Spinal cord (tissue), 10 donors: ENCODE measurements at places on chromosomes 7 and 10. TPM values are rescaled to one million over a fixed set of nuclear protein-coding genes. Genes with fewer than 3 reads are reported as not detected.

Gene MBL2
- polyA plus RNA-seq, result not detected

Gene CFAP46
- 12.2 TPM for polyA plus RNA-seq

Gene MALRD1
- polyA plus RNA-seq, result 1.5 TPM

Gene LBX1
- polyA plus RNA-seq, result 26.0 TPM

Gene LDB3
- polyA plus RNA-seq, result 3.1 TPM

Gene IDE
- 16.0 TPM for polyA plus RNA-seq

Gene SCD
- polyA plus RNA-seq, result 662 TPM

Gene BMPER
- 31.9 TPM for polyA plus RNA-seq

Gene NPSR1
- not detected for polyA plus RNA-seq

Gene PPP1R17
- polyA plus RNA-seq, result 3.3 TPM

Gene IMMP2L
- 16.8 TPM for polyA plus RNA-seq

Gene GALNT17
- polyA plus RNA-seq, result 54.8 TPM

Gene SH2B2
- 21.6 TPM for polyA plus RNA-seq

Gene LSM5
- 59.5 TPM for polyA plus RNA-seq

Gene TRPV5
- polyA plus RNA-seq, result 0.24 TPM

Gene TRIL
- polyA plus RNA-seq, result 66.0 TPM

Gene RHBDD2
- 169 TPM for polyA plus RNA-seq

Gene OR2A42
- polyA plus RNA-seq, result 0.11 TPM

Gene TFR2
- polyA plus RNA-seq, result 17.9 TPM

Gene CCL24
- polyA plus RNA-seq, result not detected

Gene RAB18
- polyA plus RNA-seq, result 199 TPM

Gene STOX1
- 10.9 TPM for polyA plus RNA-seq

Gene FZD1
- polyA plus RNA-seq, result 12.4 TPM

Gene FXYD4
- not detected for polyA plus RNA-seq

Gene AVPI1
- polyA plus RNA-seq, result 15.2 TPM

Gene CUEDC2
- polyA plus RNA-seq, result 154 TPM

Gene SYT15
- 8.8 TPM for polyA plus RNA-seq

Gene GATA3
- polyA plus RNA-seq, result 3.4 TPM

Gene ADRA2A
- polyA plus RNA-seq, result 15.7 TPM

Gene KNDC1
- 35.8 TPM for polyA plus RNA-seq

Gene UCN3
- 0.86 TPM for polyA plus RNA-seq

Gene BICC1
- polyA plus RNA-seq, result 9.7 TPM

Gene CPA1
- 0.49 TPM for polyA plus RNA-seq
